ENCODE measurements at places on chromosomes 2 and 18.

DNA sequence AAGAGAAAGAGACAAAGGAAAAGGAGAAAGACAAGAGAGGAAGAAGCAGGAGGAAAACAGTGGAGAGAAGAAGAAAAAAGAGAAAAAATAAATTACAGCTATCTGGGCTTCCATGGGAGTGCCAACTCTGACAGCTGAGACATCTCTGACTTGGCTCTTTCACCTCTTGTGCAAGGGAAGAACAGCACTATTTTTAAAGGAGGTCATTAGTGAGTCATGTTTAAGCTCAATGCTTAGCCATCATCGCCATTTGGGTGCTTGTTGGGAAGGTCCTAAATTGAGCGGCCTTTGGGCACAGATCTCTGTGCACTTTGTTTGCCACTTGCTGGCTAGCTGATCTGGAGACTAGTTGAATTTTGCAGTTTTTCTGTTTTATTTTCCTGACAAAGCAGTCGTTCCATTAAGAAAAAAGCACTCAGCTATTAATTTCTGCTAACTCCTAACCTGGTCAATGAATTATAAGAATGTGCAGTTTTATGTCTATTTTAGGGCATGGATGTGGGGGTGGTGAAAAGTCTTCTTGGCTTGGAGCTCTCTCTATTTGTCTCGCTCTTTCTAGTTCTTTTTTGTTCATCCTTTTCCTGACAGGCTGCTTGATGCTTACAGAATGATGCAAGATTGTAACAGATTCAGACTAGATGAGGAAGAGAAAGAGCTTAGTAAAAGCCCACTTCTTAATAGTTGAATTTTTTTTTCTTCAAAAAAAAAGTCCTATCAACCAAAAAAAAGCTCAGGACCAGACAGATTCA, 231.5 kb downstream of the SLC8A1 start:
- no peak for DNase-seq
- H3K36me3 ChIP-seq: peaks cover 12% of the 10 kb centered on the region
- H3K27ac ChIP-seq: peak overlapping the region; percentile 96
- no peaks in the 10 kb centered on the region for H3K27me3 ChIP-seq
- H3K4me3 ChIP-seq: peak overlapping the region; percentile 28
- H3K4me1 ChIP-seq: peaks cover 51% of the 10 kb centered on the region

- H3K4me3 ChIP-seq: no peak overlapping the region
- H3K4me1 ChIP-seq: peaks cover 5% of the 10 kb centered on the region
- DNase-seq: no peak
- no peak overlapping the region for H3K27ac ChIP-seq
- H3K27me3 ChIP-seq: no peaks in the 10 kb centered on the region
Measured at GRCh38 chr18:33702625-33703024, 124.6 kb downstream of the ASXL3 start.

DNA sequence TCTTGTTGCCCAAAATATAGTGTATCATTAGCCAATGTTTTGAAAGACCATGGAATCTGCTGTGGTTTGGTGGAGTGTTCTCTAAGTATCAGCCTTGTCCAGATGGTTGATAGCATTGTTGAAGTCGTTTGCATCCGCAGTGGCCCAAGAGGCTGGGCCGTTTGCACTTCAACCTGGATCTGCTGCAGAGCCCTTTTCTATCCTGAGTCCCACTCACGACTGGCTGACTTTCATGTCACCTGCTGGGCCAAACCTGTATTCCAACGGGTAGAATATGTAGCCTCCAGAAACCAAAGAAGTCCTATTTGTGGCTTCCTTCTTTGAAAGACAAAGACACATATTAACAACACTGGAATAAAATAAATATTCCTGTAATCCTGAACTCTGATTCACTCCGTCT, 1154.1 kb downstream of the RPIA start:
- H3K4me3 ChIP-seq: no peak overlapping the region
- no peak overlapping the region for H3K27ac ChIP-seq
- H3K36me3 ChIP-seq: peaks cover 3% of the 10 kb centered on the region
- H3K4me1 ChIP-seq: no peaks in the 10 kb centered on the region
- no peaks in the 10 kb centered on the region for H3K27me3 ChIP-seq

GRCh38 chr2:144606466-144607095, 86.7 kb upstream of the ZEB2 start:
- H3K4me1 ChIP-seq: peaks cover 34% of the 10 kb centered on the region
- no peaks in the 10 kb centered on the region for H3K36me3 ChIP-seq
- no peak for DNase-seq
- H3K27ac ChIP-seq: no peak overlapping the region
- H3K4me3 ChIP-seq: no peak overlapping the region

- peaks cover 48% of the 10 kb centered on the region for H3K4me1 ChIP-seq
- no peaks in the 10 kb centered on the region for H3K36me3 ChIP-seq
- no peak for DNase-seq
- no peak overlapping the region for H3K4me3 ChIP-seq
- peak overlapping the region; percentile 56 for H3K27ac ChIP-seq
- peaks cover 3% of the 10 kb centered on the region for H3K27me3 ChIP-seq
Measured at GRCh38 chr2:15749460-15750432, 158.1 kb downstream of the DDX1 start.

DNA sequence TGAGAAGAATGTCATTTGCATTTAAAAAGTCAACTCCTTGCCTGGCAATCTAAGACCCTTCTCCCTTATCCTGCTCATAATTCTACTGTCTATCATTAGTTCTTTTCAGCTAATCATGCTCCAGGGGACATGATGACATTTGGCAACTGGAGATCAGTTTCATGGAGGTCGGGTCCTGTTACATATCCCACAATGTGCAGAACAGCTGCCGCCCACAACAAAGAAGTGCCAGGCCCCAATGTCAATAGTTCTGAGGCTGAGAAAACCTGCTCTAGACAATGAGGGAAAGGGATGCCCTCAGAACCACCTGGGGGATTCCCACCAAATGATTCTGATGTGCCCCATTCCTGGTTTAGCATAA, 53.4 kb upstream of the IL1RL1 start:
- H3K4me1 ChIP-seq: peaks cover 22% of the 10 kb centered on the region
- DNase-seq: no peak
- H3K4me3 ChIP-seq: no peak overlapping the region
- H3K27ac ChIP-seq: peak overlapping the region; percentile 98
- H3K27me3 ChIP-seq: no peaks in the 10 kb centered on the region
- peaks cover 1% of the 10 kb centered on the region for H3K36me3 ChIP-seq

GRCh38 chr2:69830045-69830905, 815 bp downstream of the GMCL1 start:
- H3K4me1 ChIP-seq: peaks cover 34% of the 10 kb centered on the region
- H3K4me3 ChIP-seq: peak overlapping the region; percentile 88
- no peaks in the 10 kb centered on the region for H3K27me3 ChIP-seq
- DNase-seq: no peak

DNA sequence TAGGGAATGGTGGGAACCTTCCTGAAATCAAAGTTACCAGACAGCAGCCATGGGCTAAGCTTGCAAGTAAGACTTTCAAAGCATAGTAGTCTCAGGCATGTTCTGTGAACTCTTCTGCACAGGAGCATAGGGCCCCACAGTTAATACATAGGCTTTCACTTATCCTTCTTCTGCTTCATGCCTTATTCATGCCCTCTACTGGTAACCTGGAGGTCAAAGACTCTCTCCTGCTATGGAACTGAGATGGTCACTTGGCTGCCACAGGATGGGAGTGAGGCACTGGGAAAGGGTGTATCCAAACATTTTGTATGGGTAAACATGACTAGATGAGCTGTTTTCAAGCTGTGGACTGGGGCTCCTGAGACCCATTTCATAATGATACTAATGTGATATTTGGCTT, 49.1 kb upstream of the ZNF638 start:
- DNase-seq: no peak
- no peak overlapping the region for H3K4me3 ChIP-seq
- peaks cover 9% of the 10 kb centered on the region for H3K4me1 ChIP-seq

DNA sequence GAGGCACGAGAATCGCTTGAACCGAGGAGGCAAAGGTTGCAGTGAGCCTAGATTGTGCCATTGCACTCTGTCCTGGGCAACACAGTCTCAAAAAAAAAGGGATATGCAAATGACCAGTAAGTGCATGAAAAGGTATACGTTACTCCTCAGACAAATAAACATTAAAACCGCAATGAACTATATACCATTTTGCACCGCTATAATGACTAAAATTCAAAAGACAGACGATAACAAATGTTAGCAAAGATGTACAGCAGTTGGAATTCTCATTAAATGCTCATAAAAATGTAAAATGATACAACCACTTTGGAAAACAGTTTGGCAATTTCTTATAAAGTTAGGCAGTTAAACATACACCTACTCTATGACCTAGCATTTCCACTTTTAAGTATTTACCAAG, 67.4 kb upstream of the MSH6 start:
- H3K27me3 ChIP-seq: peaks cover 9% of the 10 kb centered on the region
- H3K4me3 ChIP-seq: no peak overlapping the region
- no peak for DNase-seq
- H3K36me3 ChIP-seq: no peaks in the 10 kb centered on the region

Data from chondrocyte (in vitro differentiated cells).